HuH-7 (cell line): ENCODE measurements at places on chromosomes 16 and 17.

DNA sequence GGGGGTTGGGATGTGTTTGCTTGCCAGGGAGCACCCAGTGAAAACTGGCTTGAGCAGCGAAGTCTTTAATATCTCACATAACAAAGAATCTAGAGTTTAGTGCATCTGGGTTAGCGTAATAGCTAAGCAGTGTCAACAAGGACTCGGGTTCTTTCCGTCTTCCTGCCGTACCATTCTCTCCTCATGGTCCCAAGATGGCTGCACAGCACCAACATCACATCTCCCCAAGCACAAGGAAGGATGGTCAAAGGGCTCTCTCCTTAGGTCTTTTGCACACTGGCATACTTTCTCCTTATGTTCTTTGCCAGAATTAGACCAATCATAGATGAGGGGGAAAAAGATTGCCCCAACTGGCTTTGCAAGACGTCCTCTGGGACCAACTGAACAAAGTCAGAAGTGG, 30.9 kb downstream of the CRISPLD2 start:
- no peak for DNase-seq

DNA sequence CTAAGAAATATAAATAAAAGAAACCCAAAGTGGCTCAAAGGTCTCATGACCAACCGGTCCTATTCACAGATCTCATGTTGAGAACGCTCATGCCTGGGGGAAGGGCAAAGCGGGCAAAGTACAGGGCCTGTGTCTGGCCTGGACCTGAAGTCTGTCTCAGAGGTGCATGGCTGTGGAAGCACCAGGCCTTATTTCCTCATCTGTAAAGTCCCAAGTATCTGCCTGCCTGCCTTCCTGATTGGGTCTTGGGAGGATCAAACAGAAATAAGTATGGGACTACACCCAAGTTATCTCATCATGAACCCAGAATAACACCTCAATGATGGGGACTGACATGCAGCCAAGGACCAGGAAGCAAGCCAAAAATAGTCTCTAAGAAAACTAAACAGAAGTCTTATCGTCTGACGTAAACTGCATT, 14.2 kb downstream of the AXIN2 start:
- DNase-seq: peak; percentile 28

- DNase-seq: no peak
These were observed 6.8 kb upstream of the MMP15 start for GRCh38 chr16:58018803-58019202.

GRCh38 chr17:41483531-41483930, 2.6 kb upstream of the KRT35 start:
- DNase-seq: no peak

GRCh38 chr17:60353773-60354172, 38.2 kb downstream of the USP32 start:
- DNase-seq: no peak

- no peak for DNase-seq
These were observed 28.5 kb downstream of the CRLF3 start for GRCh38 chr17:30796016-30796415.

DNA sequence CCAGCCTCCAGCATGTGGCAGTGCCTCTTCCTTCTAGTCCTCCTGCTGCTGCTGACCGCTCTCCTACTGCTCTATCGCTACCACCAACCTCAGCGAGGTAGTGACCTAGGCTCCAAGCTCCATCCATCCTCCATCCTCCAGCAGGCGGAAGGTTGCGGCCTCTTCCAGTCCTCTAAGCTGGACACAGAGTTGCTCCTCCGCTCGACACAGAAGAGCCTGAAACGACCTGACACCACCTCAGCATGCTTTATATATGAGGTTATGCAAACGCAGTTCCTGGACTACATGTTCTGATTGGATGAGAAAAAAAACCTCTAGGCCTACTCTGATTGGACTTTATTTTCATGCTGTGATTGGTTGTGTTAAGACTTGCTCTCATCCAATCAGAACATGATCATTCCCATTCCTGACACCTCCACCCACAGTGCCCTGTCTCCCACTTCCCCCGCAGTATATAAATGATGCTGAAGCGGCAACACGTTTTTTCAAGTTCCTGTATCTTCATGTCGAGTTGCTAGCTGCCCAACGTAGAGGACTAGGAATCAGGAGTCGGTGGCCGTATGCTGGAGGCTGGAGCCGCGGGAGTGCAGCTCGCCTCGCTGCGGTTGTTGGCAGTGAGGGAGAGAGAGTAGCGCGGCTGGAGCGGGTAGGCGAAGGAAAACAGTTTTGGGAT, 398.1 kb downstream of the KCNJ18 start:
- no peak for DNase-seq

- DNase-seq: peak; percentile 66
These were observed 1.1 kb upstream of the SLC43A2 start for GRCh38 chr17:1629504-1630310.

DNA sequence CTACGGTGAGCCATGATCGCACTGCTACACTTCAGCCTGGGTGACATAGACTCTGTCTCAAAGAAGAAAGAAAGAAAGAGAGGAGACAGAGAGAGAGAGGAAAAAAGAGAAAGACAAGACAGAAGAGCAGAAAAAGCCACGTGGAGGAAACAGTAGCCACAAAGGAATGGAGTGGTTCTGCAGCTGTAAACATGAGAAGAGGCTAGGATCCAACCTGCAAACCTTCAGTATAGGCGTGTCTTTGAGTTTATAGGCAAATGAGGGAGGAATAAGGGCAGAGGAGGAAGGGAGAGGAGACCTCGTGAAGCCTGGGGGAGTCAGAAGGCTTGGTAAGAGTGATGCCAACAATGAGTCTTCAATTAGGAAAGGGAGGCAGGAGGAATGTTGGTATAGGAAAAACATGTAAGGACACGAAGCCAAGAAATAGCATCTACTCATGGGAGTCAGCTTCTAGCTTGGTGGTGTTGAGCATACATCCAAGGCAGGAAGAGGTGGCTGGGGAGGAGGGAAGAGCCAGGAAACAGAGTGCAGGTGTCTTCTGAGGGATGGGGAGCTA, 3.9 kb downstream of the MED9 start:
- DNase-seq: no peak

- no peak for DNase-seq
These were observed 43.2 kb downstream of the RAI1 start for GRCh38 chr17:17724307-17725010.

GRCh38 chr16:82703871-82704768, 77.4 kb downstream of the CDH13 start:
- no peak for DNase-seq

- no peak for DNase-seq
These were observed 1.6 kb upstream of the KREMEN2 start for GRCh38 chr16:2962334-2963073.

DNA sequence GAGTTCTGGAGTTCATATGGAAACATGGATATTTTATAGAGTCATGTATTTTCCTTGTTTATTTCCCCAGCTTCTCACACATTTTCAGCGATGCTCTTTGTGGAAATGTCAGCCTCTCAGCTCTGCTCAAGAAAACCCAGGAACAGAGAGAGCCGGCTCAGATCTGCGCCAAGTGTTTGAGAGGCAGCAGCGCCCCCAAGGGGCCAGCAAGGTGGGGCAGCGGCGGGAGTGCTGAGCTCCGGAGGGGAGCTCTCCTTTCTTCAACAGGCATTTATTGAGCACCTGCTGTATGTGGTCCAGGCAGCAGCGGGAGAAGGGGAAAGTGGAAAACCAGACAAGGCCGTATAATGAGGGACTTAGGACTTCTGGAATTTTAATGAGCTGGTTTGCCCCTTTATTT, 421.1 kb upstream of the C16orf82 start:
- peak; percentile 30 for DNase-seq

DNA sequence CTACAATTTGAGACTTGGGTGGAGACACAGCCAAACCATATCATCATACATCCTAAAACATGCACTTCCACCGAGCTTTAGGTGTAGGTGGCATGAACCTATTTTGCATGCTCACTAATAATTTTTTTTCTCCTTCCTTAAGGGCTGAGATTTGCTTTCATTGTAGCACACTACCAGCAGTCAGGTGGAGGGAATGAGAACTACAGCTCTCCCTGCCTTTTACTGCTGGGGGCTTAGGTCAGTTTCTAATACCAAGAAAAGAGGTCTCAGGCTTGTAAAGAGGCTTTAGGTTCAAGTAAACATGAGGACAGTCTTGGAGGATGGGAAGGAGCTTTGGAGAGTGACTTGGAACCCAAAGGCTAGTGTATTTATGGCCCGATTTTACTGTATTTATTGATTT, 22.0 kb downstream of the CFAP20 start:
- no peak for DNase-seq

DNA sequence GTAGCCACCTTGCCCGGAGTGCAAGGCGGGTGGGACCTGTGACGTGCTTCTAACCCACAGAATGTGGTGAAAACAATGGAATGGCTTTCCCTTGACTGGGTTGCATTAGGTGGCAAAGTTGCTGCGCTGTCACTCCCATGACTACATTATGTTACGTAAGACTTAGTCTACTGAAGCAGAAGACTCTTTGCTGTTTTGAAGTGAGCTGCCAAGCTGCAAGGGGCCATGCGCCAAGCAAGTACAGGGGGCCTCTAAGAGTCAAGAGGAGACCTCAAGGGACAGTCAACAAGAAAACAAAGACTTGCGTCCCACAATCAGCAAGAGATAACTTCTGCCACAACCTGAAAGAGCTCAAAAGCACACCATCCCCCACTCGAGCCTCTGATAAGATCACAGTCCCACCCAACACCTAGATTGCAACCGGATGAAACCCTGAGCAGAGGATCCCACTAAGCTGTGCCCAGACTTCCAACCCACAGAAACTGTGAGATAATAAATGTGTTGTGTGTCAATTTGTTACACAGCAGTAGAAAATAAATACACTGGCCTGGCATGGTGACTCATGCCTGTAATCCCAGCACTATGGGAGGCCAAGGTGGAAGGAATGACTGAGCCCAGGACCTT, 16.5 kb downstream of the ANKRD11 start:
- DNase-seq: peak; percentile 59

GRCh38 chr17:13619462-13619861, 17.7 kb upstream of the HS3ST3A1 start:
- peak; percentile 24 for DNase-seq

GRCh38 chr17:6910987-6911603, 79.6 kb upstream of the TEKT1 start:
- DNase-seq: peak; percentile 42

DNA sequence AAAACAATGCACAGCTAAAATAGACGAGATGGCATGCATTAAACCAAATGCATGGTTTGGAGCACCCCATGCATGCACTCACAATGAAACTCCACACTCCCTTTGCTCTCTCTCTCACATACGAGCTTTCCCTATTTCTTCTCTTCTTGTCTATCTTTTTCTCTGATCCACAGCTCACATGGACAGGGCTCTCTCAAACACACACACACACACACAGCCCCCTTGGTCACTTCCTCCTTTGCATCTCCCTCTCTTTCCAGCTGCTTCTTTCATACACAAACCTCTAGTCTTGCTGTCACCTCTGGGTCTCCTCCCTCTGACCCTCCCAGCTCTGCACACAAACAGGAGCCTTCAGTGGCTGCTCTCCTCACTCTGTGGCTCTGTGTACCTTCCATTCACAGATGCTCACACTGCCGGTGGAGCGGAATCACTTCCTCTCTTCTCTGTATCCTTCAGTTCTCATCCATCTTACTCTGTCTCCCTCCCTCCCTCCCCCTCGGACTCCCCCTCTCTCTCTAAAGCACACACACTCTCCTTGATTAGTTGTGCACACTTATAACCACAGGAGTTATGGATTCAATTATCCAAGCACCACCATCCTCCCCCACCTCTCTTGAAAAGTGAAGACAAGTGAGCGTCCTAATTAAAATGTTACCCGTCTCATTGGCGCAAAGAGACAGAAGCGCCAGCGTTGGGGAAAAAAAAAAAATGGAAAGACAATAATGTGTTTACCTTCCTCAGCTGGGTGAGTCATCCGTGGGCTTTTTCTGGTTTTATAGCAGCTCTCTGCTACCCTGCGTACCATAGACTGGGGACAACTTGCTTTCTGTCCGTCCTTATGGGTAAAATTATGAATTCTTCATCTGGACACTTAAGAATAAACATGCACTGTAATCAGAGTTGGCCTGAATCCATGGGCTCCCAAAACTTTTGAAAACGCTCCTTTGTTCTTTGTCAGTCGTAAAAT, 90.8 kb downstream of the SHISA6 start:
- DNase-seq: no peak

GRCh38 chr16:1117176-1117900, 21.3 kb upstream of the C1QTNF8 start:
- no peak for DNase-seq

DNA sequence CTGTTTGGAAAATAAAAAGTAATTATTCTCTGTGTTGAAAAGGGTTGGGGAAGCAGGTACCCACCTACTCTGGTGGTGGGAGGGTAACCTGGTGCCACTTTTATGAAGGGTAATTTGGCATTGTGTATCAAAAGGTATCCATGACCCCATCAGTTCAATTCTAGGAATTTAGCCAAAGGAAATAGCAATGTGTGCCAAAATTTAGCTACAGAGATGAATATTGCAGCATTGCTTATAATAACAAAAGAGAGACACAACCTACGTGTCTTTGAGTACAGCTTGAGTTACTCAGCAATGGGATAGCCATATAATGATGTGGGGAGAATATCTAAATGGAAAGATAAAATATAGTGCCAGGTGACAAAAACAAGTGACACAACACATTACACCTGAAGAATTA, 170.7 kb downstream of the NTN1 start:
- no peak for DNase-seq

DNA sequence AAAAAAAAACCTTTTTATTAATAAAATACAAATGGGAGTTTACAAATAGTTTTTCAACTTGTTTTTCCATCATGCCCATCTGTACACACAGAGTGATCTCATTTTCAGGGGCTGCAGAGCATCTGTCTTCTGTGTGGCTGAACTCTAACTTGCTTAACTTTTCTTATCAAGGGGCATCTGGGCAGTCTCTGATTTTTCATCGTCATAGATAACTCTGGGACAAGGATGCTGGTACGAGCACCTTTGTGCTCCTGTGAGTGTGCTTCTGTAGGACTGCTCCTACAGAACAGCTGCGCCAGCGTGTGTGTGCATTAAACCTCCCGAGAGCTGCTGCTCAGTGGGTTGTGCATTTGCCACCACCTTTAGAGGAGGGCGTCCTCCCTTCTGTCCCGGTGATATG, 34.6 kb upstream of the TAC4 start:
- no peak for DNase-seq

- DNase-seq: peak; percentile 65
These were observed at the start of gene KIFC3 for GRCh38 chr16:57802341-57803133. TSS of gene KIFC3 (minus strand) at chr16:57802491. CDS start at chr16:57798243, 4,248 bp downstream.

GRCh38 chr17:62807812-62808575, at the start of gene MARCHF10:
TSS of gene MARCHF10 (minus strand) at chr17:62808314. CDS start at chr17:62801735, 6,579 bp downstream.
- DNase-seq: no peak

- no peak for DNase-seq
These were observed 69.0 kb downstream of the RAP1GAP2 start for GRCh38 chr17:2865228-2865627.

DNA sequence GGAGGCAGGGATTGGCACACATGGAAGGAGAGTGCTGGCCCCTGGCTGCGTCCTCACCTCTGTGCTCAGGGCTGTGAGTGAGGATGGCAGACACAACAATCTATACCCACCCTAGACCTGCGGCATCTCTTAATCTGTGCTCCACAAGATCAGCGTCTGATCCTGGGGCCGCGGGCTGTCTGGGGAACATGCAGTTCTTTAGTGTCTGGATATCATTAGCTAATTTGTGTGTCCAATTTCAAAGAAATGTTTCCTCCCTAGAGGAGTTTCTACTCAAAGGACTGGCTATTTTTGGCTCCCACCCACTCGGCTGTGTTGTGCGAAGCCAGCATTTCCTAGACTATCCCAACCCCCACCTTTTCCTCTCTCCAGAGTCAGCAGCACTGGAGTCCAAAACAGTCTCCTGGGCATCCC, 93.8 kb downstream of the GRIN2A start:
- DNase-seq: no peak
